ENCODE measurements at places on chromosomes 3 and 15.

DNA sequence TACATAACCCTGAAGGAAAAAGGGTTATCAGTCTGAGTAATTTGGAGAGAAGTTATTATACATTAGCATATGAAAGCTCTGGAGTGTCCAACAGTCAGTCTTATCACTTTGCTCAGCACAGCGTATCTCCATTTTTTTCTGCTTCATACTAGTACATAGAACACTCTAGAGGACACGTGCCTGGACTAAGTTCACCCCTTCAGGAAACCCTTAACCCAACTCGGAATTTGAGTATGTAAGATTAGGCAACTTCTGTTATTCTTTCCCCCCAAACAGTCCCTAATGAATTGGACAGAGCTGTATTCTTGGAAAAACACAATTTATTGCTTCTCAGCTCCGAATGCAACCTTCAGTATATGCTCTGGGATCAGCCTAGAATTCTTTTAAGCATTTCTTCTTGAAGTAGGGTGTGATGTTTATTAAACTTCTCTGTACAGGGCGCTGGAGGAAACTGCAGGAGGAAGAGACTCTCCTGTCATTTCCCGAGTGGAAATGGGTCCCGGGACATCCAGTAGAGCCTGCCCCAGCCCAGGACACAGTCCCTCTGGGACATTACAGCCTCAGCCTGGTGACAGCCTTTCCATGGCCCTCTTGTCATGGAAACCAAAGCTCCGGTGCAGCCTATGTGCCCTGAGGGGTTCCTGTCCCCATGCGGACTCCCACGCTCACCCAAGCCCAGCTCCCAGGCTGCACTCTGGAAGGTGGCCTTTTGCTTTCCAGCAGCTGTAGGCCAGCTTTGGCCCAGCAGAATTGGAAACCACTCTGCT lies 37.3 kb upstream of the CMTM8 start:
- DNase-seq, result no peak

DNA sequence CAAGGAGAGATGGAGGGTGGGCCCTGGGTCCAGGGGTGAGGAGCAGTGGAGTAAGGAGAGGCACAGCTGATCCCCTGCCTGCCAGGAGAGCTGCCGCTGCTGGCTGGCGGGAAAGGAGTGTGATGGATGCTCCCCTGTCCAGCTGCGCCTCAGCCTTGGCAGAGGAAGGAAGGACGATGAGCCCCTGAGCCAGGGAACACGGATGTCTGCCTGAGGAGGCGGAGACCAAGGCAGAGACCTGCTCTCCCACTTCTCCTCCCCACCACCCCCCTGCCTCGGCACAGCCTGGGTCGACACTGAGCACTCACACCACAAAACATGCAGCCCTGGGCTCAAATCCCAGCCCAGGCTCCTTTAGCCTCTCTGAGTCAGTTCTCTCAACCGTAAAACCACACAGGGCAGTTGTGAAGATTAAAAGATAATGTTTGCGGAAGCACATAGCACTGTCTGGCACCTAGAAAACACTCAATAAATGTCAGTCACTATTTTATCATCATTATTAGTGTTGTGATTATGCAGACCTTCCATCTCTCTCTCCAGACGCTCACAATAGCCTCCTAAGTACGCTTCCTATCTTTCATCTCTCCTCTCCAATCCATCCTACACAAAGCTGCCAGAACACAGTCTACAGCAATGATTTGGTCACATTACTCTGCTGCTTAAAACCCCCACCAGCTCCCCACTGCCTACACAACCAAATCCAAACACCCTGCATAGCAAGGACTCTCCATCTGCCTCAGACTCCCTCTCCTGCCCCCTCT lies 52.2 kb downstream of the SEMA5B start:
- DNase-seq, result no peak

DNA sequence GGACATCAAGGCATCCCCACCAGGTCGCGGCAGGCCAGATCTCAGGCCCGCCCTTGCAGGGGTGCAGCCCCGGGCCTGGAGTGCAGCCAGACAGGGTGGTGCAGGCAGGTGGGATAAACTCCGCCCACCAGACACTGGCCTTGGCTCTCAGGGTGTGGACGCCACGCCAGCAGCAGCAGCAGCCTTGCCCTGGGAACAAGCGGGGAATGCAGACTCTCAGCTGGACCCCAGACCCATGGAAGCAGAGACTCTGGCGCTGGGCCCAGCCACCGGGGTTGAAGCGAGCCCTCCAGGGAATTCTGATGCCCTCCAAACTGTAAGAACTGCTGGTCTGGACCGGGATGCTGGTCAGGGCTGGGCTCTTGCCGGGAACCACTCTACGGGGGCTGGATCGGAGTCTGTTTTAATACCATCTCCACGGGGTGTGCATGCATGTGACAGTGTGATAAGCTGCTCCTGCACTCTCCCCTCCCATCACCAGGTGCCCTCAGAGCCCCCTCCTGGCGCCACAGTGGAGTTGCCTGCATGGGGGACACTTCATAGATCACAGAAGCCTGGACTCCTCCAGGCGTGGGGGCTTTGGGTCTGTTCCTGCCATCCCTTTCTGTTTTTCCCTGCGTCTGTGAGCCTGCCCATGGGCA lies 142.7 kb downstream of the NSMCE3 start:
- DNase-seq, result no peak

GRCh38 chr3:183378008-183378407 lies 50.4 kb downstream of the MCF2L2 start:
- no peak for DNase-seq

DNA sequence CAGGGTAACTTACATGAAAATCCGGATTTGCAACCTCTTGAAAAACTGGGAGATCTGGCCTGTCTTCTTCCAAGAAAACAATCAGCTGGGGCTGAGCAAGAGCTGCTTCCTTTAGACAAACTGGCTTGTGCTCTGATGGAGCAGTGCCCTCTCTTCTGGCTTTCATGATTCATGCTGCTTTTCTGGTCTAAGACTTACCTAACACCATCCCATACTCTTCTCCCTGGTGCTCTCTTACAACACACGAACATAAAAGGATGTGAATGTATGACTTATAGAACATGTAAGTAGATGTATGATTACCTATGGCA lies 9.9 kb downstream of the TJP1 start:
- no peak for DNase-seq

Measured in activated CD8-positive, alpha-beta memory T cell treated with anti-CD3 and anti-CD28 coated beads for 1 hour (primary cell).